ENCODE measurements at places on chromosomes 11 and 22.

DNA sequence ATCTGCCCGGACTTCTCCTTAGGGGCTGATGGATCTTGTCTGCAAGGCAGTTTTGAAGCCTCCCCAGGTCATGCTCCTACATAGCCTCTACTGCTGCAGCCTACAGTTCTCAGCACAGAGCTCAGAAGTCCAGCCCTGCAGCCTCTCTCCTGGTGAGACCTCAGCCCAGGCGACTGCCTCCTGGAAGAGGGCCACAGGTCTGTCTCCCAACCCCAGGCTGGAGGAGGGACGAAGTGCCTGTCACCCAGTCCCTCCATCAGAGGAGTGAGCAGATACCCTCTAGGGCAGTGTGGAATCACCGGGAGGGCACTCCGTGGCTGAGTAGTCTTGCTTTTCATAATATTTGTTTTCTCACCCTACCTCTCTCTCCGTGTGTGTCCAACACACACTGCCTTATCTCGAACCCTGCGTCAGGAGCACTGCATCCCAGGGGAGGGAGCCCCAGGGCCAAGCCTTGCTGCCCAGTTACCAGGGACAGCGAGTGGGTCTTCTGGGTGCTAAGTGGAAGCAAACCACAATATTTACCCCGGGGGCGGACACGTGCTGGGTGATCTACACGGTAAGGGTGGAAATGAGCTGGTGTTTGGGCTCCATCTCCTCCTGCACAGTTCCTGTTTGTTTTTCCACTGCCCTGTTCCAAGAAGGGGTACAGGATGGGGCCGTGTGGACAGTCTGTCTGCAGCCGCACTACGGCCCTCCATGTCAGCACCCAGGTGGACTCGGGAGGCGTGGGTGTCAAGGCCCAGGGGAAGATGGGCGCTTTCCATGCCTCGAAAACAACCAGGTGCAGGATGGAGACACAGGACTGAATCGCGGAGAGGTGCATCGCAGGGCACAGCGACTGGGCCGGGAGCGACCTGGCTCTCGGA is 133.7 kb upstream of the HSD17B12 start:
- DNase-seq, result no peak

DNA sequence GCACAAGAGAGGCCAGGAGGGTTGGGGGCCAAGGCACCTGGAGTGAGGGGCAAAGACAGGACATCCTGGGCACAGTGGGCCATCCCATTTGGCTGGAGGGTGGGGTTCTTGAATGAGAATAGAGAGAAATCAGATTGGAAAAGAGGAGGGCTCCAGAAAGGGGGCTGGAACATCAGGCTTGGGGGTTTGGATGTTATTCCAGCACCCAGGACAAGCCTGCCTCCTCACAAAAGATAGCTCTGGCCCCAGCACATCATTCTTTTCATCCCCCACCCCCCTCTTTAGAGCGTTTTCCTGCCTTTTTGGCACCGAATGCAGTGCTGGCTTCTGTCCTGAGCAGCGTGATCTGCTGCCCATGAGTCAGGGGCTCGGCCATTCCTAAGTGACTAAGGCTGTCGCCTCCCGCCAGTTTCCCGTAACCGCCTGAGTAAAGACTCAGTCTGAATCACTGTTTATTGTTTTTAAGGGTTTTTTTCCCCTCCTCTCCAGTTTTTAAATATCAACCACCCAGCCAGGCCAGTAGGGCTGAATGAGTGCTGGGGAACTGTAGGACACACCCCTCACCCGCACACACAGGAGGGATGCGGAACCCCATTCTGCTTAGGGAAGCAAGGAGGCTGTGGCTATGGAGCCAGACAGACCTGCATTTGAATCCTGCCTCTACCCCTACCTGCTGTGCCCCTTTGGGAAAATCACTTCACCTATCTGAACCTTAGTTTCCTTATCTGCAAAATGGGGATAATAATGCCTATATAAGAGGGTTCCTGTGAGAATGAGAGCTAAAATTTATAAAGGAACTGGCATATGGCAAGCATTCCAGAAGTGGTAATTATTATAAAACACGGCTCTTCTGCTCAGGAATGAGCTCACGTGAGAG is 32.4 kb upstream of the NAV2 start:
- DNase-seq, result no peak

DNA sequence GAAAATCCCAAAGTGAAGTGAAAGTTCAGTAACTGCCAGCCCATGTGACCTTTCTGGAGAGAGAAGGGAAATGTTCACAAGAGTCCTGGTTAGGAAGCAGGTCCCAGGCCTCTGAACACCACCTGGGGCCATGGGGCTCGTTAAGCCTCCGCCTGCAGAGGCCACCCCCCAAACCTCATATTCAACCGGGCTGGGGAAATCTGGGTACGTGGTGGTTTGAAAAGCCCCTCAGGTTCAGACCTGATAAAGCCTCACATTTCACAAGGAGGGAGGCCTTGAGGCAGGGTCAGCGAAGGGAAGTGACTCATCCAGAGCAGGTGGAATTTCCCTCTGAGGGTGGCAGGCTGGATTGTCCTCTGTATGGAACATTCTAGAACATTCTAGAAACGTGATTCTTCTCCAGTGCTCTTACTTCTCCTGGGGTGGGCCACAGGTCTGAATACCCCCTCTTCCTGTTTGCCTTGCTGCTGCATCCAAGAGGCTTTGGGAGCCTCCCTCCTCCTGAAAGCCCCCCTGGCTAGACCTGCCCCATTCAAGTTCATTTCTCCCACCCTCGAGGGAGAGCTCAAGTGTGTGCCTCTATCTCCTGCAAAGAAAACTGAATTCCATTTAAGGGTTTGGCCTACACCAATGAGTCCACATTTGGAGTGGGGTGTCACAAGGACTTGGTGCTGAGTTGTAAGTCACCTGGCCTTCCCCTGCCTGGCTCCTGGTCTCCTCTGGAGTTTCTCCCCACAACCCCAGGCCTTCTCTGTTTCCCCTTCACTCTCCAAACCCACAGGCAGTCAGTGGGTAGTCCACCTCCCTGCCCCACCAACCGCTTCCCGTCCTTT is 6.3 kb downstream of the FXYD2 start:
- DNase-seq, result no peak

DNA sequence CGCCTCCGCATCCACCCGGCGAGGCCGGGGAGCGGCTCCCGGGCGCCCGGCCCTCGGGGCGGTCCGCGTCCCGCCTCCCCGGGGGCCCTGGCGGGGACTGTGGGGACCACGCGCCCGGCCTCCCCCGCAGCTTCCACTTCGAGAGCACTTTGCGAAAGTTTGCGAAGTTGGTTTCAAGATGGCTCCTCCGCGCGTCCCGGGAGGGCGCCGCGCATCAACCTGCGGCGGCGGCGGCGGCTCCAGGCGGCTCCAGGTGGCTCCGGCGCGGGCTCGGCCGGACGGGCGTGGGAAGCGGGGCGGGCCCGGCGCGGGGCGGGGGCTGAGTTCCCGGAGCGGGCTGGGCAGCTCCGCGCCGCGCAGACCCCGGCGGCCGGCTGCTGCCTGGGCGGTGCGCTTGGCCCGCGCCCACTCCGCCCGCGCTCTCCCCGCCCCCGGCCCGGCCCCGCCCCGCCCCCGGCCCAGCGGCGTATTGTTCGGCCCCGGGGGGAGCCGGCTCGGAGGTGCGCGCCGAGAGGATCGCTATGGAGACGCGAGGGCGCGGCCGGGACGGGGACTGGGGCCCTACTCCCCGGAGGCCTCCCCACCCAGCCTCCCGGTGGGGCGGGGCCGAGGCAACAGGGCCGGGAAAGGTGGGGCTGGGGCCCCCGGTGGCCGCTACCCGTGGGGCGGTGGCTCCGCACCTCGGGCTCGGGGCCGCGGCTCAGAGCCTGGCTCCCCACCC is at the start of gene CELSR1:
TSS of gene CELSR1 (minus strand) at position 396 of the 721 bp plus-strand sequence. CDS start 450 bp downstream, outside the sequence.
- no peak for DNase-seq

GRCh38 chr11:16410479-16410878 is 54.1 kb upstream of the SOX6 start:
- DNase-seq, result no peak

DNA sequence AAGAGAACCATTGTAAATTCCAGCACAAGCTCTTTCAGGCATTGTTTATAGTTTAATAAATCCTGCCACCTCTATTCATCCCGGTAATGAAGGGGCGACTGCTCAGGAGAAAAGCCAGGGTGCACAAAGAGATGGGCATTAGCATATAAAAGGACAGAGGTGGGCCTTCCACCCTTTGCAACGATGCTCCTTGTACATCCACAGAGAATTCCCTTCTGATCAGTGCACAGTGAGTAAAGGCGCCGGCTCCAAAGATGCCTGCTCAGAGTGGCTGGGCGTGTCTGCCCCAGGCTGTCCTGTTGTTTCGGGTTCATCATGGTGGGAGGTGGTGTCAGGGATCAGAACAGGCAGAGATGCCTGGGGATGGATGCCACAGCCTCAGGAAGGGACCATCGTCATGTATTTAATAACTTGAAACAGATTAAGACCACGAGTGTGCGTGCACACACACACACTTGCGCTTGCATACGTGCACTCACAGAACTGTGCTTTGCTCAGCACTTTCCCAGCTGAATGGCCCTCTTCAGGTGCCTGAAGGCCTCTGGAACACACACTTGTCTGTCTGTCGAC is 305.0 kb downstream of the TBC1D22A start:
- DNase-seq, result no peak

DNA sequence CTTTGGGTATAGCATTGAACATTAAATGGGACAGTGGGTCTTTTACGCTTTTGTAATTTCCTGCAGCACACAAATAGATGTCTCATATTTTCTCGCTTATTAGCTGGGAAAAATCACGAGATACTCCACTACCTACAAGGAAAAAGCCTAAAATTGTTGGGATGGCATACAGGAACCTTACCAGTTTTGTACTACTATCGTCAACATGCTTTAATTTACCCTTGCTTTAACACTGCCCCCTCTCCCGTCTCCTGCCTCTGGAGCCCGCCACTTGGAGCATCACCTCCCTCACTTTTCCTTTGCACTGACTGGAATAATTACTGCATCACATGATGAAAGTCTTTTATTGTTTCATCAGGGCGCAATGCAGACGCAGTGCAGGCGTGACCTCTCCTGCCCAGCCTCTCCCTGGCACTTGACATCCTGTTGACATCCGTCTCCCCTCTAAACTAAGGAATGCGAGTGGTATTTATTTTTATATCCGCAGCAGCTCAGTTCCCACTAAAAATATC is 1.0 kb upstream of the FNBP4 start:
- no peak for DNase-seq

DNA sequence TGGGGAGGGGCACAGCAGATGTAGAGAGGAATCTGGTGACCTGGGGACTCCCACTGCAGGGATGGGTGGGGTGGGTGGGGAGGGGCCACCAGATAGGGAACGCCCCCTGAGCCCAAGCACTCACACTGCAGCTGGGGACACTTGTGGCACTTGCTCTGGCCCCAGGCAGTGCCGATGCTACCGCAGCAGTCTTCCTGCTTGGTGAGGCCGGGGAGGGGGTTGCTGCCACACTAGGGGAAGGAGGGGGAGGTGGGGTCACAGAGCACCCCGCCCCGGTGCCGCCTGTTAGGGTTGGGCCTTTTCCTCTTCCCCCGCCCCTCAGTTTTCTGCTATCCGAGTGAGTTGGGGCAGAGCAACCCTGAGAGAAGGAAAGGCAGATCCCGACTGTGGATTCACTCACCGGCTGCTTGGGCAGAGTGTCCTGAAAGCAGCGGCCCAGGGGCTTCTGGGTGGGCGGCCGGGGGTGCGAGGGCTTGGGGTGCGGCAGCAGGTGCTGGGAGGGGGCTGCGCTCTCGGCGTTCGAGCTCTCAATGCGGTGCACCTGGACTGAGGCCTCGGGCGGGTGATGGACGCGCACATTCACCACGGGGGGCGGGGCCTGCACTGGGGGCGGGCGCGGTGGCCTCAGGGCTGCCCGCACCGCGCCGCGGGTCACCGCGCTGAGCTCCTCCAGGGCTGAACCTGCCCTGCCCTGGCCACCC is 4.7 kb downstream of the LTBP3 start:
- no peak for DNase-seq

GRCh38 chr11:75400146-75400865 is 988 bp downstream of the RPS3 start:
- no peak for DNase-seq

Data from stimulated activated CD8-positive, alpha-beta memory T cell treated with anti-CD3 and anti-CD28 coated beads, Interleukin-7, amount 100 ng/mL, for 1 hour (primary cell).